ENCODE measurements at places on chromosomes 5 and 9.

- no peak for DNase-seq
These were observed 479.7 kb downstream of the CETN3 start for GRCh38 chr5:89929834-89930233.

- no peak for DNase-seq
These were observed 183.2 kb upstream of the CD180 start for GRCh38 chr5:67379753-67380152.

DNA sequence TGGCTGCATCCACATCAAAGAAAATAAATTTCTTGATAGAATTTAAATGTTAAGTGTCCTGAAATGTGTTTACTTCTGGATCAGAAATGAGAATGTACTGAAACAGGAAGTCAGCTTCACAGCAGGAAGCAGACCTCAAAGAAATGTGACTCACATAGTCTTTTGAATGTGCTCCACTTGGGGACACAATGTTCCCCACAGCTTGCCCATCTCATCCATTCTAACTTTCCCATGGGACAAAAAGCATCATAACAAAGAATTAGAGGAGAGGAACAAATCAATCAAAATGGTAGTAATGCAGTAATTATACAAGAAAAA, 85.7 kb downstream of the GRAMD2B start:
- no peak for DNase-seq

DNA sequence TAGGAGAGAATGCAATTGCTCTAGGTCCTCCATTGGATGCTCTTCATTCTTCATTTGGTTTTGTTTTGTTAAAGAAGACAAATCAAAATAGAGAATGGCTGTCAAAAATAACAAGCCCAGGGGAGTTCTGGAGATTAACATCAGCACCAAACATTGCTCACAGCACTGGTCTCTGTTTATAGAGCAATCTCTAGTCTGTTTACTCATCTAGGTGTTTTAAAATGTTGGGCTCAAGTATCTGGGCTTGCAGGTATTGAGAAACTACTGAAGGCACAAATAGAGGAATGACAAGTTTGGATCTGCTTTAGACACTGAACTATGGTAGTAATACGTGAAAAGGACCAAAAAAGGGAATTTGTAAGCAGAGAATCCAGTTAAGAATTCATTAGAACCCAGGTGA, 77.0 kb upstream of the TMC1 start:
- DNase-seq = no peak

DNA sequence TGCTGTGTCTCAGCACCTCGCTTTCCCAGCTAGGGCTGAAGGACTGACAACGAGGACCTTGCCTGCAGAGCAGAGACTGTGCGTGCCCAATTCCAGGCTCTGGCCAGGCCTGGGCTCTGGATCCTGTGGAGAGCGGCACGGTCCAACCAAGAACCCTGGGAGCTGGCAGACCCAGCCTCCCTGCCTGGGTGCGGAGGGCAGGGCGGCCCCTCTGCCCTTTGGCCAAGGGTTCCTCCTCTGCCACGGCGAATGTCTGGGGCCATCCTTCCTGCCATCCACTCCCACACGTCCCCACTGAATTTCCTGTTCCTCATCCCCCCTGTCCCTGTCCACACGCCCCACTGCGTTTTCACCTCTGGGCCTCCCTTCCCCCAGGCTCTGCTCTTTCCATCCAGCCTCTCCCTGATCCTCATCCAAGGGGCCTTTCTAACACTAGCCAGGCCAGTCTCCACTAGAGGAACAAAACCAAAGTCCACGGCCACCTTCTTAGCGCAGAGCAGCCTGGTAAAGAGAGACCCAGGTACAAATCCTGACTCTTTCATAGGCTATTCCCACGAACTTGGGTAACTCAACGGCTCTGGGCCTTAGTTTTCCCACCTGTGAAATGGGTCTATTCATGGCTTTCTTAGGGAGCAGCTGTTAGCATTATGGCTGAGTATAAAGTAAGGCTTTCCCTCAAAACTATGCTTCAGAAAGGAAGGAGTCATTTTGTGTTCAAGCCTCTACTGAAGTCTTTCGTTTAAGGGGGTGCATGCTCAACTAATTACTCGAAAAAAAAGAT, 95.5 kb upstream of the PHYKPL start:
- no peak for DNase-seq

DNA sequence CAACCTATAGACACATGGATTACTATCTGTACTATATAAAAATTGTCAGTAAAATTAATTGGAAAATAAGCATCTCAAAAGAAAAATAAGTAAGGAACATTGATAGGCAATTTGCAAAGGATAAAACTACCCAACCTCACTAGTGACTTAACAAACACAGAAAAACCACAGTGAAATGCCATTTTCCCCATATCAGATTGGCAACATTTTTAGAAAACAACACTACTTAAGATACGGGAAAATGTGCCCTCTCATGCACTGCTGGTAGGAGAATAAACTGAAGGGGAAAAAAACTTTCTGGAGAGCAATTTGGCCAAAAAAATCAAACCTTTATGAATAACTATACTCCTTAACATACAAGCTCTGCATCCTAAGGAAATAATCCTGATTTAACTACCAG, 254.0 kb downstream of the DEPDC1B start:
- no peak for DNase-seq

GRCh38 chr5:58383448-58383847, 76.4 kb downstream of the PLK2 start:
- no peak for DNase-seq

GRCh38 chr5:124582561-124582840, 163.9 kb downstream of the ZNF608 start:
- DNase-seq = no peak

GRCh38 chr5:105905392-105905791, 1765.3 kb downstream of the EFNA5 start:
- no peak for DNase-seq

DNA sequence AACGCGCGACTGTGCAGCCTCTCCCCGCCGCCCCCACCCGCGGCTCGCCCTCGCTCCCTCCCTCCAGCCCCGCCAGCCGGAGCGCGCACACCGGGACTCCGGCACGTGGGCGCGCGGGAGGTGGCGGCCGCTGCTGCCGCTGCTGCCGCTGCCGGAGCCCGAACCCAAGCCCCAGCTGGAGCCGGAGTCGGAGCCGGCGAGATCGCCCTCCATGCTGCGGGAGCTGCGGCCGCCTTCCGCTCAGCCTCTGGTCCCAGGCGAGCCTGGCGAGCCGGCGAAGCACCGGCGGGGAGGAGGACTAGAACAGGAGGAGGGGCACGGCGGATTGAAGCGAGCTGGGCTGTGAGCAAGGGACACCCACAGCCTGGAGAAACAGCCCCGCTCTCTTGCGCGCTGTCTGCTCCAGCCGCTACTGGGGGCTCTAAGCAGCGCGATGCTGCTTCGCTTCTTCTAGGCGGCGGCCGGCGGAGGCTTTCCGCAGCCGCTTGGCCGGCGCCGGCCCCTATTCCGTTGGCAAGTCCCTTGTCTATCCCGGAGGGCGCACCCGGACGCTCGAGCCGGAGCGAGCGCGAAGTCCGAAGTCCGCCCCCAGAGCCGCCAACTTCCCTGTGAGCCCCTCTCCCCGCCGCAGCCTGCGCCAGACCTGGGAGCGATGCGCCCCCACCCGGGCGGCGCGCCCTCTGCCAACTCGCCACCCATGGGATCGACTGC, 598.7 kb upstream of the SGCD start:
- peak; percentile 64 for DNase-seq

DNA sequence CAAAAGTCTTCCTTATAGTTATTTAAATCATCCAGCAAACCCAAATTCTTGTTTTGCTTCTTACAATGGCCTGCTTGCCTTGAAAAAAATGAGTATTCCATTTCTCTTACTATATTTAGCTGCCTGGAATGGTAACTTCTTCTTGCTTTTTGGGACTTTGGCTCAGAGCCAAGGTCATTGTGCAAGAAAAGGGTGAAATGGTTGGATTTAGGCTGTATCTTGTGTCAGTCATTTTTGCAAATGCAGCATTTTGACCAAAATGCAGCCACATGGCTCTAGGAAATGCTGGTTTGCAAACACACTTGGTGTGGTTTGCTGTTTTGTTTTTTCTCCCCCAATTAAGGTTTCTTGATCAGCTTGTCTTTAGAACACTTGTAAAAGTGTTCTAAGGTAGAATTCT, 133.3 kb upstream of the ELL2 start:
- no peak for DNase-seq

GRCh38 chr5:6820851-6821479, 107.7 kb downstream of the TENT4A start:
- peak; percentile 35 for DNase-seq

- DNase-seq = peak; percentile 4
These were observed 1816.5 kb downstream of the MAT2B start for GRCh38 chr5:165321912-165322311.

DNA sequence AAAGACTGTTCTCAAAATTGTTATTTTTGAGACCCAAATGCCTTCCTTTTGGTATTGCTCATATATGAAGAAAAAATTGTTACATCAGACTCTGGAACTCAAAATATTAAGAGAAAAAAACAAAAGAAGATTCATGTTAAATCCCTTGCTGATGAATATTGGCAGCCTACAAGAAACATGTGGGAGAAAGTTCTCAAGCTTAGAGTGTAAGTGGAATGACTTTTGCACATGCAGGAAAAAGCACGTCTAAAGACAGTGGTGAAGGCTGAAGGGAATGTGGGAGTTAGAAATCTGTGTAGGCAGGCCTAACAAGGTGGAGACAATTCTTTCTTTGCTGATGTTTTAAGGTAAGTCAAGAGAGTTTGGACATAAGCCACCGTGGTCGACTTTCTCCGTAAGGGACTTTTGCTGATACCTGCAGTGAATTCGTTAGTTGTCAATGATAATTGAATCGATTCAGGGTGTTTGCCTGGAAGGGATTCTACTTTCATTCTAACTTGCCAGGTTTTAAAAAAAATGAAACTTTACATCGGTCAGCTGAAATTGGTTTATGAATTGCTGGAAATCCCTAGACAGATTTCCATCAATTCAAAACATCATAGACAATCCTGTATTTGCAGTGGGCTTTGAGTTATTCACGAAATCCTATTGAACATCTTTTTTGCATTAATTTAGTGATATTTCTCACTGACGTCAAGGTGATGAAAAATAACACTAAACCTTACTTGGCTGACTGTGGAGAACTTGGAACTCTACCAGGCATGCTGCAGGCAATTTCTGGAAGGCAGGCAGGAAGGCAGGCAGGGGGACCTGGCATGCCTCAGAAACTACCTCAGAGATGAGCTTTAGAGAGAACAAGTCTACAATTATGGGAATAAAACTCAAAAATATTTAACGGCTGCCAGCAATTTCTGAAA, 359.1 kb upstream of the ADAMTSL1 start:
- no peak for DNase-seq

DNA sequence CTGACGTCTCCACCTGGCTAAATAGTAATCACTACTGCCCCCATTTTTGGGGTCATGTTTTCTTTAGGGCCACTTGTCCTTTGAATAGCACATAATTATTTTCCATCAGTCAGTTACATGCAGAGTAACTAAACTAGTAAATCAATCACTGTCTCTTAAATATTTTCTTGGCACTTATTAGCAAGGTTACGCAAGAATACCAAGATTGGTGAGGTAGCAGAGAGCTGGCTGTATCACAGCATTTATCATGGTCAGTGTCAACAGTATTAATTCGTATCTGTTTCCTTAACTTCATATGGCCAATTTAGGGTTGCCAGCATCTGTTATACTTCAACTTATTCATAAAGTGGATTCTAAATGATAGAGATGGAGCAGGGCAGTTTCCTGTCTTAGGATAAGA, 346.8 kb upstream of the FAM174A start:
- no peak for DNase-seq

- DNase-seq = peak; percentile 85
These were observed 23.7 kb upstream of the TAS2R1 start for GRCh38 chr5:9653811-9654210.

GRCh38 chr5:38323645-38324295, 65.4 kb downstream of the EGFLAM start:
- peak; percentile 57 for DNase-seq

DNA sequence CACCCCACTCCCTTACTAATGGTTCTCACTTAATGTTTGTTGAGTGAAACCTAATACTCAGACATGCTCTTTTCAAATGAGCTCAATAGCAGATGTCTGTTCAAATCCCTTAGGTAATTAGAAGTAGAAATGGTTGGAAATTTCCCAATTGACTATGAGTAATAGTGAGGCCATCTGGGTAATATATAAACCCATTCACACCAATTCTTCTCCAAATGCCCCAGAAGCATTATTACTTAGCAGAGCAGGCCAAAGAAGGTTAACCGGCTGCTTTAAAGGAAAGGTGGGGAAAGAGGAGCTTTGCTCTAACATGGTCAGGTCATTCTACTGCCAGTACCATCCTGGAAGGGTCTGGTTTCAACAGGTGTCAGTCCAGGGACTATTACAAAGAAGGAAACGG, 119.5 kb upstream of the MTAP start:
- DNase-seq = no peak

DNA sequence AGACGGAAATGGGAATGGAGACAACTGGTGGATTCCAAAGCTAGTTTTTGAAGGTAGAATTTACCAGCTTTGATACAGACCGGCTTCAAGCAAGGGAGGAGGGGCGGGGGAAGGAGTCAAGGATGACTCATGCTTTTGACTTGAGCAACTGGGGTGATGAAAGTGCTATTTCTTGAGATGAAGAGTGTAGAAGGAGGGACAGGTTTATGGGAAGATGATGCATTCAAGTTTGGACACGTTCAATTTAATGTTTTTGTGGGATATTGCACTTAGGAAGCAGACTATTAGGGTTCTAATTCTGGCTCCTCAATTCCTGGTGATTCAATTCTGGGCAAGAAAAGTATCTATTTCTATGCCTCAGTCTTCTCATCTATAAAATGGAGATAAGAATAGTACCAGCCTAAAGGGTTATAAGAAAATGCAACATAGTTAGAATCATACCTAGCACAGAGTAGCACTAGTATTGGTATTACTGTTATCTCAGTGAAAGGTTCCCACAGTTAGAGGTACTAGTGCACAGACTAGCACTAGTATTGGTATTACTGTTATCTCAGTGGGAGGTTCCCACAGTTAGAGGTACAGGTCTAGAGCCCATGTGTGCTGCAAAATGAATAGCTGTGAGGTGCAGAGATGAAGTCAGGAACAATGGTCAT, 4.6 kb downstream of the NIPAL4 start:
- peak; percentile 79 for DNase-seq

GRCh38 chr9:137550231-137550621, at the start of gene PNPLA7:
Gene PNPLA7 (minus strand): TSS chr9:137550402. CDS start chr9:137550197, 205 bp downstream.
- peak; percentile 86 for DNase-seq

- no peak for DNase-seq
These were observed 206.2 kb downstream of the TTLL11 start for GRCh38 chr9:121886759-121887485.

DNA sequence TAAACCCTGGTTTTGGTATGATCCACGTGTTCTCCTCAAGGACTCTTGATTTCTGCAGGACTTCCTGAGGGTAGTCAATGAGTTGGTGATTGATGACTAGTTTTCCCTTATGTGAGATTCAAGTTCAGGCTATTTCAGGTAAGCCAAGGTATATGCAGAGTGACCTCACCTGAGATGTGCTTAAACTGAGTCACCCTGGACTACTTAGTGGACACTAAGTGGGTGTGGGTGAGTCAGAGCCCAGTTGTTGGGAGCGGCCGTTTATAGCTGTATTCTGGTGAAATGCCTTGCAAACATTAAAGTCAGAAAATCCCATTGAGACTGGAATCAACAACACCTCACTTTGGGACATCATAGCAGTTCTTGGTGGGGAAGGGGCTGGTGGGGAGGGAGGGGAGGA, 62.9 kb downstream of the SLC28A3 start:
- no peak for DNase-seq
